NCI-H345 (cell line): ENCODE measurements at places on chromosomes 2 and 18.

DNA sequence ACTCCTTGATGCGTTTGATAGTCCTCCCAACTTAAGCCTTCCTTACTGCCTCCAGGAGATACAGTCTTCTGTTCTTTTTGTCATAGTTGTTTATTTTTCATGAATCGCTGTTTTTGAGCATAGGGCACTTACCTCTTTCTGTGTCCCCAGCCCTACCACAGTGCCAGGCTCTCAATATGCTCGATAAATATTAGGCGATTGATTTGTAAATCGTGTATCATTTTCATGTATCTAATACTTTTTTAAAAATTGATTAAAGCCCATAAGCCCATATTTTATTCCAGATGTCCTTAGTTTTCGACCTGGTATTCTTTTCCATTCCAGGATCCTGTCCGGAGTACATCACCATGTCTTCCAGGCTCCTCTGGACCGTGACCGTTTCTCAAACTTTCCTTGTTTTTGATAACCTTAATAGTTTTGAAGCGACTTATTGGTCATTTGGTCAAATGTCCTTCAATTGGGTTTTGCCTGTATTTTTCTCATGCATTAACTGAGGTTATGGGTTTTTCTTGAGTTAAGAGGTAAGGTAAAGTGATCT is 444 bp upstream of the MMADHC start:
- no peak for DNase-seq

DNA sequence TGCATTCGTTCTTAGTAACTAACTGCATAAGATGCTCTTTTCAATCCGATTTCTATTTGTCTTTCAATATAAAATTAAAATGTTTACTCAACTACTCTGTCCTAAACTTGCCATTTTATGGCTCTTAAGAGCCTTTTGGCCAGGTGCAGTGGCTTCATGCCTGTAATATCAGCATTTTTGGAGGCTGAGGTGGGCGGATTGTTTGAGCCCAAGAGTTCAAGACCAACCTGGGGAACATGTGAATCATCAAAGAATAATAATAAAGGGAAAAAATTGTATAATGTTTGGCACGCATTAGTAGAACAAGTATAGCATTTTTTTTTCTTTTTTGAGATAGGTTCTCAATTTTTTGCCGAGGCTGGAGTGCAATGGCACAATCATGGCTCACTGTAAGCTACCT is 92.5 kb downstream of the C2orf74 start:
- no peak for DNase-seq

- no peak for DNase-seq
Measured at GRCh38 chr2:207240649-207241048, 74.9 kb upstream of the KLF7 start.

DNA sequence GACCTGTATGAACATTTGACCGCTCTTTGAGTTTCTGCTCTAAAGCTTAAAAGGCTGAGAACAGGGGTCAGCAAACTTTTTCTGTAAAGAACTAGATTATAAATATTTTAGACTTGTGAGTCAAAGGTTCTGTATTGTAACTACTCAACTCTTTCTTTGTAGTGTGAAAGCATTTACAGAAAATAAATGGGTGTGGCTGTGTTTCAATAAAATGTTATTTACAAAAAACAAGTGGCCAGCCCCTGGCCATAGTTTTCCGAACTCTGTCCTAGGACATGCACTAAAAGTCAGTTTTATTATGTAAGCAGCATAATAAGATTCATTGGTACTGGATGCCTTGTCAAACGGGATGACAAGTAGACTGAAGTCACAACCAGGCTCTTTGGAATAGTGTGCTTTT is 434.9 kb downstream of the ZEB2 start:
- no peak for DNase-seq

- DNase-seq: no peak
Measured at GRCh38 chr2:64471600-64471999, 17.6 kb downstream of the LGALSL start.

GRCh38 chr2:152483276-152484063 is 148.5 kb downstream of the FMNL2 start:
- DNase-seq: no peak

DNA sequence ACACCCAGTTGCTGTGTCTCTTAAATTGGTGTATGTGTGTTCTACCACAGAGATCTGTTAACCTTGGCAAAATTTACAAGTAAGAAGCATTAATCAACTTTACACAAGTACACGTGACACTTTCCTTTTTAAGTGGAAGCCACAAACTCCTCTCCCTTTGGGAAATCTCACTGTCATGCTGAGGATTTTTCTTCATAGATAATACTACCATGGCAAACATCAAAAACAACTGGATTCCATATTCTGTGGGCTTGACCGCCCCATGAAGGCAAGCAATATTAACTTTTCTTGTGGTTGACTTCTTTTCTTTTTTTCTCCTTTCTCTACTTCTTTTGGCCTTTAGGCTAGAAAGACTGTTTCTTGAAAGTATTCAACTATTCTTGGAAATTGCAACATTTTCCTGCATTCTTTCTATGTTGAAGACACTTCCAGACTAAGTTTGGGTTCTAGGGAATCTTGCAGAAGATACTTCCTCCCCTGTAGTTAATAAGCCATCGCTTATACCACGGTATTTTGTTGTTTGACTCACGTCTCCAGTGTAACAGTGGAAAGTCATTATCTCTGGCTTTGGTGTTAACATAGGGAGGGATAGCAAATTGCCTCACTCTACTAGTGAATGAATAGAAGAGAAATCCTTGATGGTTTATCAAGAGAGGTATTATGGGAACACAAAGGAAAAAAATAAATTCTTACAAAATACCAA is 79.5 kb downstream of the SLC8A1 start:
- no peak for DNase-seq
